ENCODE measurements at places on chromosomes 11 and 22. TPM values are rescaled to one million over a fixed set of nuclear protein-coding genes. Genes with fewer than 3 reads are reported as not detected.

TSPAN4 gene
- 118 TPM for total RNA-seq

DBX1 gene
- total RNA-seq, result not detected

DNA sequence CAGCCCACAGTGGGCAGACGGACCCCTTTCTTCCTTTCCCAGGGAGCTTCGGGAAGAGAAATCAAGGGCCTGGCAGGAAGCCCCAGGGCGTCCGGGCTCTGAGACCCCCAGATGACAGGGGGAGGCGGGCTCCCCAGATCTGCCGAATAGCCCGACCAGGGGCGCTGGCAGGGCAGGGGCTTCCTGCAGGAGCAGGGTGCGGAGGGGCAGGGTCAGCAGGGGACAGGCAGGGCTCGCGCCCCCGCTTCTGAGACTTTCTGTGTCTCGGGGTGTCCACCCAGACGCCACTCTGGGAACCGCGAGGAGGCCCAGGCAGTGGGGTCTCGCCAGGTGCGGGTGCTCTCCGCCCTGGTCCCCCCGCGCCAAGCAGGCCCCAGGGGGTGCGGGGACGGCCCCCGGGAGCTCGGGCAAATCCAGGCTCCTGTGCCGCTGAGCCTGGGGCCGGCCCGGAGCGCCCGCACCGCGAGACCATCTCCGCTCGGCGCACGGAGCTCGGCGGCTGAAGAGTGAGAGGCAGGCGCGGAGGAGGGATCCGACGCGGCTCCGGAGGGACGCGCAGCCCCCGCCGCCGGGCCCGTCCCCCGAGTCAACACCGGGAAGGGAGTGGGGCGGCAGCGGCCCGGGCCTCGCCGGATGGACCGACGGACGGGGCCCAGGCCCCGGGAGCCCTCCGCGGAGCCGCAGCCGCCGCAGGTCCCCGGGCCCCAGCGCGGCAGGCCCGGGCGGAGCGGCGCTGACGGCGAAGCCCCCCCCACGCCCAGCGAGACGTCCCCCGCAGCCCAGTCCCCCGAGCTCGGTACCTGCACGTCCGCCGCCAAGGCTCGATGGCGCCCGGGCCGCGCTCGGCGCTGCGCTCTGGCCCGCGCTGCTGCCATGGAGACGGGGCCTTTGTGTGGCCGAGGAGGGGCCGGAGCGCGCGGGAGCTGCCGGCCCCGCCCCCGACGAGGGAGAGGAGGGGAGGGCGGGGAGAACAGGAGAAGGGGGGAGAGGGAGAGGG is at the start of gene PLXNB2:
Gene PLXNB2, minus strand, starts transcription at position 894 of the 997 bp plus-strand sequence. CDS start 17,062 bp downstream, outside the sequence.
- peak within 1 kb of the TSS; percentile 97 for H3K4me3 ChIP-seq
- DNase-seq, result peak; percentile 59
- H3K27ac ChIP-seq, result peak within 1 kb of the TSS; percentile 61
- H3K36me3 ChIP-seq, result peaks cover 33% of the 10 kb centered on the region

DNA sequence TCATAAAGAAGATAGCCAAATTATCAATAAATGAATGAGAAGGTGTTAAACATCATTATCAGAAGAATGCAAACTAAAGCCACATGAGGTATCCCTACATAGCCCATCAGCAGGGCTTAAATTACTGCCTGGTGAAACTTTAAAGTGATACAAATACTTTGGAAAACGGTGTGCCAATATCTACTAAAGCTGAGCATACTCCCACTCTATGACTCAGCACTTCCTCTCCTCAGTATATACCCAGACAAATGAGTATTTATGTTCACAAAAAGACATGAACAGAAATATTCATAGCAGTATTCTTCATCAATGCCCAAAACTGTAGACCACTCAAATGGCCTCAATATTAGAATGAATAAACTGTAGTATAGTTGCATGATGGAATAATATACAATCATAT is 284.6 kb upstream of the ZC3H12C start:
- no peaks in the 10 kb centered on the region for H3K27me3 ChIP-seq
- no peaks in the 10 kb centered on the region for H3K36me3 ChIP-seq
- no peaks in the 10 kb centered on the region for H3K4me1 ChIP-seq
- H3K27ac ChIP-seq, result no peak overlapping the region

DNA sequence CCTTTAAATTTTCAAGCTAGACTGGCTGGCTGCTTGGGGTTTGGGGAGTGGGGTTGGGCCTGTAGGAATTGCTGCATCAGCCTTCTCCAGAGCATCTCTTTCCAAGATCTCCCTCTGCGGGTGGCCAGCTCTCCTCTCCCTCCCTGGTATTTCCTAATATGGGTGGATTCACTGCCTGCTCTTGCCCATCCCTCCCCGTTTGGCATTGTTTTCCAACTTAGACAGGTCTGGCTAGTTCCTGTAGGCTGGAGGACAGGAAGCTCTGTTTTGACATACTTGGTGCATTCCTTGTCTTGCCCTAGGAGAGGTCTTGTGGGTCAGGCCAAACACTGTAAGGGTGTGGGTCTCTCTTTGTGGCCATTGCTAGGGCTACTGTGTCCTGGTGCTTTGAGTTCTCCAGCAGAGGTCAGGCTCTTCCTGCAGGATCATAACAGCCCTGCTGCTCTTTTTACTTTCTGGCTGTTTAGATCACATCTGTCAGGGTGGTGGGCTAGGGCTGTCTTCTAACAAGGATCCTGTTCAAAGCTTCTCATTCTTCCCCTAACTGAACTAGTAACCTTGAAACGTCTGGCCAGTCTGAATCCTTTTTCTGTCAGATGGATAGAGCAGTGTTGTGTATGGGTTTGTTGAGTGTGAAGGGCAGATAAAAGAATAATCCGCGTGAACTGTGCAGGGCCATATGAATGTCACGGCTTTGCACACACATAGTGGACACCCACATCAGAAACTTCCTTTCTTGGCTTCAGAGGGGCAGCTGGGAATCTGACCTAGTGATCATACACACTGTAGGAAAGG is 18.3 kb upstream of the MICALL1 start:
- no peaks in the 10 kb centered on the region for H3K27me3 ChIP-seq
- H3K4me1 ChIP-seq, result peaks cover 19% of the 10 kb centered on the region
- H3K36me3 ChIP-seq, result peaks cover 70% of the 10 kb centered on the region
- H3K27ac ChIP-seq, result peak overlapping the region; percentile 57

DNA sequence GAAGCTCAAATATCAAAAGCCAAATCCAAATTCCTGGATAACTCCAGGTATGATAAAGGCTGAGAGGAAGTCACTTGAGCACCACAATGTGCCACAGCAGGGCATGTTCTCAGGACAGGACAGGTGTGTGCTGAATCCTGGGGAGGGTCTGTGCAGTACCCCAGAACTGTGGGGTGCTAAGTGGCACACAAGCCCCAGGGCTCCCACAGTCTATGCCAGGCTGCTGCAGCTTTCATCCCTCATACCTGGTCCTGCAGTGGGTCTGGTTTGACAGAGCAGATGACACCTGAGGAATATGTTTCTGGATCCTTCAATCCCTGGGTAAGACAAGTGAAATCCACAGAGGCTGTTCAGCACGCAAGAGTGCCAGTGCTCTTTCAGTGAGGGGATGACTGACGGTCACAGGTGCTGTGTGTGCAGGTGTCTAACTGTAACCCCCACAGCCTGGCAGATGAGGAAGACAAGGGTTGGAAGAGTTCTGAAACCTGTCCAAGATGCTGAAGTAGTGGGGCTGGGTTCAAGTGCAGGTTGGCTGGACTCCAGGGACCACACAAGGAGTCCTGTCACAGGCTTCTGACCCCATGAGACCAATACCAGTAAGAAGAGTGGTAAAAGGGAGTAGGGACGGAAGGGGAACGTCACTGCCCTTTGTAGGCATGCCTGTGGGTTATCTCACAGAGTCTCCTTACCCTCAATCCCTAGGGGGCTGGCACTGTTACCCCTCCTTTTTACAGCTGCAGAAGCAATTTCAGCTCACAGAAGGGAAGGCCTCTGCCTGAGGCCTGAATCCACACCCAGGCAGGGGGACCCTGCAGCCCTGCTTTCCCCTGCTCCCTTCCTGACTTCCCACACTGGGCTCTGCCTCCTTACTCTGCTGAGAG is 14.1 kb downstream of the SERPIND1 start:
- H3K4me1 ChIP-seq, result peaks cover 8% of the 10 kb centered on the region
- DNase-seq, result no peak
- no peak overlapping the region for H3K4me3 ChIP-seq
- H3K27me3 ChIP-seq, result no peaks in the 10 kb centered on the region
- H3K27ac ChIP-seq, result no peak overlapping the region

GRCh38 chr11:16738947-16739815 is 734 bp downstream of the C11orf58 start:
- H3K4me3 ChIP-seq, result peak overlapping the region; percentile 70
- H3K36me3 ChIP-seq, result peaks cover 47% of the 10 kb centered on the region
- peaks cover 12% of the 10 kb centered on the region for H3K4me1 ChIP-seq
- H3K27me3 ChIP-seq, result no peaks in the 10 kb centered on the region
- no peak for DNase-seq
- H3K27ac ChIP-seq, result peak overlapping the region; percentile 94

DNA sequence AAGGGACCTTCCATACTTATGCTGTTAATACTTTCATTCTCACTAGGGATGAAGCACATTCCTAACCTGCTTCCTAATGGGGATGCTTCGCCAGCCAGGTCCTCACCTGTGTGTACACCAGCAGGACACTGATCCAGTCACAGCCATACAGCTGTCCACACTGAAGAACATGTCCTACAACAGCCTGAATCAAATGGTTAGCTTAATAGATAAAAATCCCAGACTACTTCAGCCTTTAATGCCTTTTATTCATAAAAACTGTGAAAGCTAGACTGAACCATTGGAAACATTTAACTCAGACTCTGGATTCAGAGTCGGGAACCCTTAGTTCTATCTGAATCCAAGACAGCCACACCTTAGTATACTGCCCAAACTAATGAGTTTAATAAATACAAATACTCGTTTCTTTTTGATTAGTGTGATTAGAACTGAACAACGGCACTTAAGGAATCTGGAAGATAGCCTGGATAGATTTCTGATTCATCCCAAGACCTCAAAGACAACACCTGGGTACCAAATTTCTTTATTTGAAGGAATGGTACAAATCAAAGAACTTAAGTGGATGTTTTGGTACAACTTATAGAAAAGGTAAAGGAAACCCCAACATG is 3.3 kb downstream of the FTH1 start:
- no peak overlapping the region for H3K4me3 ChIP-seq
- no peak overlapping the region for H3K27ac ChIP-seq
- H3K4me1 ChIP-seq, result peaks cover 29% of the 10 kb centered on the region
- peaks cover 56% of the 10 kb centered on the region for H3K36me3 ChIP-seq
- no peaks in the 10 kb centered on the region for H3K27me3 ChIP-seq

- no peak for DNase-seq
- H3K4me3 ChIP-seq, result no peak overlapping the region
- no peaks in the 10 kb centered on the region for H3K4me1 ChIP-seq
- peaks cover 9% of the 10 kb centered on the region for H3K27me3 ChIP-seq
- H3K36me3 ChIP-seq, result no peaks in the 10 kb centered on the region
Measured at GRCh38 chr11:16862726-16863125, 124.3 kb downstream of the C11orf58 start.

HTR3B gene
- total RNA-seq, result not detected

DNA sequence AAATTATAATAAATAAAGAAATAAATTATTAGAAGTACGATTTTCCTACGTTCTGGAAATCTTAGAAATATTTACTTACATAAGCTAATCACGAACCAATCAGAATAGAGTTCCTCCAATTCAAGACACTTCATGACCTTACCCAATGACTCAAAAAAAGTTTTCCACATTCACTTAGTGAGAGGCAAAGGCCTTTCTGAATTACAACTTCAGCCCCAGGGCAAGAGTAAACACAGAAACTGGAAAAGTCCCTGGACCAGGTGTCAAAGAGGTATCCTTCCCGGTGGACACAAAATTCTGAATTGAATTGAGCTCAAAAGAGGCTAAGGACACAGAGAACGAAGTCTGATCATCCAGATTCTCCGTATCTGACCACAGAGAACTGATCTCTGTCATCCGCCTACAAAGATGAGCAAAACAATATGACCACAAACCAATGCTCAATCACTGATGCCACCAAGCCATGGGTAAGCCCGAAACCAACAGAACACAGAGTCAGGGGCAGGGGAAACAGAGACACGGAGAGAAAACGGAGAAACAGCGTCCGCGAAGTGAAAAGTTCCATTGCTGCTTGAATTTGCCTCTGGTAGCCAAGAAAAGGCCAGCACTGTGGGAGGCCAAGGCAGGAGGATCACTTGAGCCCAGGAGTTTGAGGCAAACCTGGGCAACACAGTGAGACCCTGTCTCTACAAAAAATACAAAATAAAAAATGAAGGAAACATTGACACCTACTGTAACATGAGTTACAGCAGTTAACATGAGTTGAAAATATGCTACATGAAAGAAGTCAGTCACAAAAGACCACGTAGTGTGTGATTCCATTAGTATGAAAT is 6.8 kb downstream of the BID start:
- DNase-seq, result no peak
- no peak overlapping the region for H3K27ac ChIP-seq
- no peaks in the 10 kb centered on the region for H3K36me3 ChIP-seq
- no peak overlapping the region for H3K4me3 ChIP-seq
- no peaks in the 10 kb centered on the region for H3K27me3 ChIP-seq

GSTT2B gene
- 17.0 TPM for total RNA-seq

OLFML1 gene
- total RNA-seq, result 0.09 TPM

C11orf97 gene
- total RNA-seq, result not detected

DNA sequence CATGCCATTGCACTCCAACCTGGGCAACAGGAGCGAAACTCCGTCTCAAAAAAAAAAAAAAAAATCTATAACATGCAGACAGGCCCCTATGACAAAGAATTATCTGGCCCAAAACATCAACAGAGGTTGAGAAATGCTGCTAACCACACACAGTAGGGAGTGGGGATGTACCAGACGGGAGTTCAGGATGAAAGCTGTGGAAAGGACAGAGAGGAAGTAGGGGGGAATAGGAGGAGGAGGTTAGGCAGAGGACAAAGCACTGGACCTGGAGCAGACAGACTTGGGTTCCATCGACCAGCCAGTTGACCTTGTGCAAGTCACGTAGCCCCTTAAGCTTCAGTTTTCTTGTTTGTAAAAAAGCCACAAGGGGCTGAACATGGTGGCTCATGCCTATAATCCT is 12.5 kb downstream of the LRP4 start:
- no peaks in the 10 kb centered on the region for H3K36me3 ChIP-seq
- no peak for DNase-seq
- no peak overlapping the region for H3K4me3 ChIP-seq

- H3K27me3 ChIP-seq, result no peaks in the 10 kb centered on the region
- DNase-seq, result no peak
- peaks cover 76% of the 10 kb centered on the region for H3K36me3 ChIP-seq
- peaks cover 36% of the 10 kb centered on the region for H3K4me1 ChIP-seq
Measured at GRCh38 chr22:39522567-39523300, 2.4 kb downstream of the ATF4 start.

KCNQ1OT1 gene
- total RNA-seq, result 2.1 TPM

- H3K4me1 ChIP-seq, result no peaks in the 10 kb centered on the region
- H3K4me3 ChIP-seq, result no peak overlapping the region
- H3K36me3 ChIP-seq, result no peaks in the 10 kb centered on the region
- DNase-seq, result no peak
Measured at GRCh38 chr11:93567401-93567895, 24.3 kb upstream of the SMCO4 start.

GRCh38 chr11:93623179-93623578 is 38.3 kb upstream of the CEP295 start:
- H3K4me1 ChIP-seq, result no peaks in the 10 kb centered on the region
- H3K27ac ChIP-seq, result no peak overlapping the region
- H3K27me3 ChIP-seq, result no peaks in the 10 kb centered on the region

SULT4A1 gene
- not detected for total RNA-seq

- H3K36me3 ChIP-seq, result no peaks in the 10 kb centered on the region
- H3K4me1 ChIP-seq, result peaks cover 24% of the 10 kb centered on the region
Measured at GRCh38 chr22:36541831-36542411, 13.0 kb upstream of the EIF3D start.

GRCh38 chr11:8610532-8611116 is 16.6 kb upstream of the STK33 start:
- no peaks in the 10 kb centered on the region for H3K36me3 ChIP-seq
- no peaks in the 10 kb centered on the region for H3K27me3 ChIP-seq

- no peaks in the 10 kb centered on the region for H3K36me3 ChIP-seq
- H3K27me3 ChIP-seq, result 0 out of 2 replicates have a peak, but pooled peaks cover under 1% of the 10 kb centered on the region
- H3K4me1 ChIP-seq, result no peaks in the 10 kb centered on the region
- no peak overlapping the region for H3K4me3 ChIP-seq
- no peak for DNase-seq
Measured at GRCh38 chr11:1883346-1884302, 8.1 kb downstream of the PRR33 start.

Measured in SJSA1 (cell line).